ENCODE measurements at places on chromosomes 5 and 9. TPM values are rescaled to one million over a fixed set of nuclear protein-coding genes. Genes with fewer than 3 reads are reported as not detected.

- DNase-seq: no peak
Measured at GRCh38 chr9:133492061-133493021, 13.4 kb upstream of the SLC2A6 start.

DNA sequence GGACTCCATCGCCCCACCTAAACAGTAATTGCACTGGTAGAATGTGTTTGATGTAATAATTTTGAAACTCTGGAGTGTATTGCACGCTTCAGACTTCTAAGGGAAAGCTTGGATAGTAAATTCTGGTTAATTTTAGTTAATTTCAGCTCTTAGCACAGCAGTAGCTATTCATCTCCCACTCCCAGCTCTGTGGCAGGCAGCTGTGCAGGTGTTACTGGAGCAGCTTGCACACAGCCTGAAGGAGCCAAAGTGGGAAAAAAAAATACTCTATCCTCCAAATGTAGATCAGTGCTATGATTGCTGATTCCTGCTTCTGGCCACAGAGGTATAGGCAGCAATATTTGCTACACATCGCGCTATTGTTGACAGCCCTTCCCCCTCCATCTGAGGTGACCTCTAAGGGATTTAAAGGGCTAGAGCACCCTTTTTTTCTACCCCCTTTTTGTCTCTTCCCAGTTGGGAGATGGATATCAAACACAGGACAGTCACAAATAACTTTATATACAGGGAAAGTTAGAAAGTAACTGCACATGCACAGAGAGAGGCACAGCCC is 97.4 kb downstream of the KCTD16 start:
- DNase-seq: no peak

GRCh38 chr5:150503386-150503785 is 4.5 kb upstream of the NDST1 start:
- DNase-seq: no peak

- no peak for DNase-seq
Measured at GRCh38 chr9:89012294-89013042, 21.2 kb downstream of the S1PR3 start.

GRCh38 chr9:127277099-127277498 is 12.5 kb downstream of the GARNL3 start:
- DNase-seq: no peak

DNA sequence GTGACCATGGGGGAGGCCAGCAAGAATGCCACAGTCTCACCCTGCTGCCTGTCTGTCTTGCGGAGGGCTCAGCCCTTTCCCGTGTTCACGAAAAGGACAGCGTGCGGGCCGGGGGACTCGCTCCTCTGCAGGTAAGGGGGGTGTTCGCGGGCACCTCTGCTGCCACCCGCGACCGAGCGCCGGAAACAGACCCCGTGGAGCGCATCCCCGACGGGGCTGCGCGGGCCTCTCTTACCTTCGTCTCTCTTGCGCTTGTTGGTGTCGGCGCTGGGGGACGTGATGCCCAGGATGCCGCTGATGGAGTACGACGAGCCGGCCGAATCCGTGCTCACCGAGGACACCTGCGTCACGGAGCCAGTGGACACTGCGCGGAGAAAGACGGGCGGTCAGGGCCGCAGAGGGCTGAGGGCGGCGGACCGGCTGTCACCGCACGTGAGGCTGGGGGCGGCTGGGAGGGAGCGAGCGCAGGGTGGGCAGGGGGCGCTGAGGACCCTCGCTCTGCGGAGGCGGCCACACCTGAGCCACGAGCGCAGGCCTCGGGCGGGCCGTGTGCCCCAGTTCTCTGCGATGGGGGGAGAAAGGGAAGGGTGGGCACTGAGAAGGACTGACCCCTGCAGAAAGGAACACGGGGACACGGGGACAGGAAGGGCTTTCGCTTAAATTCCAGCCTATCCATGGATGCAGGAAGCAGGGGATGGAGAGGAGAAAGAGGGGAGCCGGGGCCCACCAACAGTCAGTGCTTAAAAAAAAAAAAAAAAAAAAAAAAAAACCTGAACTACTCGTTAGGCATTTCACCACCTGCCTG is 31.5 kb downstream of the PAX5 start:
- DNase-seq: no peak

- DNase-seq: no peak
Measured at GRCh38 chr5:113188436-113188835, 211.8 kb downstream of the DCP2 start.

DNA sequence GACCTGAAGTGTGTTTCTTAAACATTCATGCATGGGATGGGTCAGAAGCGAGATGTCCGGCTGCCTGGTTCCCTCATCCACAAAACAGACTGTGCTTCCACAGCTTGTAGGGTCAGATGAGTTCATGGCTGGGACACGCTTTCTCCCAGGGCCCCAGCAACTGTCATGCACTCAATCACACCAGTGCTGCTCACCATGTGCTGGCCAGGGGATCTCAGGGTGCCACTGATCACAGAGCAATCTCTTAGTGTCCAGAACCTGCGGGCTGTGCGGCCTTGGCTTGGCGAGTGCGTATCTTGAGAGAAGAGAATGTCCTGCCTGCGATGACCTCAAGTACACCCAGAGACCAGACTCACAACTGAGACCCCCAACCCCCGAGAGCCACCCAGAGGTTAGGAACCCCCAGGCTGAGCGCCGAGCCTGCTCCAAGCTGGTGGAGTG is 26.0 kb upstream of the FCN2 start:
- DNase-seq: no peak

GRCh38 chr9:18721995-18722310 is 248.0 kb downstream of the ADAMTSL1 start:
- DNase-seq: no peak

The SLCO4C1 gene
- 4.5 TPM for total RNA-seq

The KLHL3 gene
- 10.5 TPM for total RNA-seq

The CBY3 gene
- total RNA-seq: 1.4 TPM

The IL5 gene
- not detected for total RNA-seq
